ENCODE measurements at places on chromosomes 6 and 20.

DNA sequence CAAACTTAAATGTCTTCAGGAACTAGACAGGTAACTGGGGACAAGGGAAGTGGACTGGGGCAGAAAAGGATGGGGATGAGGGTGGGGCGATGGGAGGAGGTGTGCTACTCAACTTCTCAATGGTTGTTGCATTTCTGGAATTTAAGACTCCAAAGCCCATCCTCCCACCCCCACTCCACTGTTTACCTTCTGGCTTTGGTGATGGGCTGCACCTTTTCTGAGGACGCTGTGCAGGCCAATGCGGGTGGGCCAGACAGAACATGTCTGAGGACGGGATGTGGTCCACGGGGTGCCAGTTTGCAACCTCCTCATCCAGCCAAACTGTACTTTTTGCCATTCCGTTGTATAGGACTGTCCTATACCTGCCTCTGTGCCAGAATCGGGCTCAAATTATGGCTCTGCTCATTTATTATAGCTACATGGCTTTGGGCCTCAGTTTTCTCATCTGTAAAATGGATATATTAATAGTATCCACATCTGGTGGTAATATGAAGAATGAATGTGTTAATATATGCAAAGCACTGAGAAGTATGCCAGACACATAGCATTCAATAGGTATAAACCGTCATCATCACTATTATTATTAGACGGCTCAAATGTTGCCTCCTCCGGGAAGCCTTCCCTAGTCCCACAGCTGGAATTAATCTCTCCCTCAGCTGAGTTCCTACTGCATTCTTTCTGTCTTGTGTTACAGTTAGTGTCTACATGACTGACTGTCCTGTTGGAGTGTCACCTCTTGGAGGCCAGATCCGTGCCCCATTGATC is 31.0 kb upstream of the VEGFA start:
- no peak for DNase-seq

GRCh38 chr6:40539853-40540252 is 47.3 kb downstream of the LRFN2 start:
- DNase-seq = no peak

- no peak for DNase-seq
These were observed 174.8 kb downstream of the IBTK start for GRCh38 chr6:82072751-82073150.

- no peak for DNase-seq
These were observed 73.1 kb downstream of the ADTRP start for GRCh38 chr6:11705483-11705882.

GRCh38 chr6:2818593-2818992 is 23.1 kb downstream of the SERPINB1 start:
- no peak for DNase-seq

GRCh38 chr6:112835078-112835477 is 487.9 kb downstream of the RFPL4B start:
- no peak for DNase-seq

GRCh38 chr20:34337544-34337943 is 25.5 kb upstream of the ITCH start:
- DNase-seq = no peak

DNA sequence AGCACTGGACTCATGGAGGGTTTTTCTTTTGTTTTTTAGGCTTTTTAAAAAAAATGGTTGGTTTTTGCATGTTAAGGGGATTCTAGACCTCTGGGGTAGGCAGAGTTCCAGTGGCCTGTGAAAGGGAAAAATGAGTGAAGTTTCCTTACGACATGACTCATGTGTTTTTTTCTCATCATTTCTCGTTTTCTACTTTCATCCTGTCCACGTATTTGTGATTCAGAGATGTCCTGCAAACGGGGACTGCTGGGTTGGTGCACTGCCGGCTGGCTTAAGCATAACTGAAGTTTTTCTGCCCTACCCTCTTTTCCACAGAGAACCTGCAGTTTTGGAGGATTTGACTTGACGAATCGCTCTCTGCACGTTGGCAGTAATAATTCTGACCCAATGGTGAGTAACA is 182.3 kb downstream of the SASH1 start:
- DNase-seq = no peak

GRCh38 chr6:130138116-130138908 is 84.4 kb downstream of the SAMD3 start:
- no peak for DNase-seq

DNA sequence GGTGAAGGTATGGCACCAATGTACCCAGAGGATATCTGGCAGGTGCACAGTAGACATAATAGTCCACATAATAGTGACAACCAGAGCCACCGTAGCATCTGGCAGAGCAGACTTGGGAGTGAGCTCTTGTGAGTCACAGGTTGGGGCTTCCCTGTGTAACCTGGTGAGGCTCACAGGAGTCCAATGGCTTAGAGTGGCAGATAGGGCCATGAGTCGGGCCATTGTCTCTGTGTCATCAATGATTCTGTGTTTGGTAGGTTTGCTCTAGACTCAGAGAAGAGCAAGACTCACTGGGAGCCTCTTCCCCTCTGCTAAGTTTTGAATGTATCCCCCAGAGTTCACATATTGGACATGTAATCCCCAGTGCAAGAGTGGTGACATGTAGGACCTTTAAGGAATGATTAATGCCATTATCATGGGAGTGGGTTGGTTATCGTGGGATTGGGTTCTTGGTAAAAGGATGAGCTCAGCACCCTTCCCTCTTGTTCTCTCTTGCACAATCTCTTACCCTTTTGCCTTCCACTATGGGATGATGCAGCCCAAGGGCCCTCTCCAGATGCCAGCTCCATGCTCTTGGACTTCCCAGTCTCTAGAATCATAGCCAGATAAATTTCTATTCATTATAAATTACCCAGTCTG is 22.6 kb upstream of the SIRPA start:
- no peak for DNase-seq

DNA sequence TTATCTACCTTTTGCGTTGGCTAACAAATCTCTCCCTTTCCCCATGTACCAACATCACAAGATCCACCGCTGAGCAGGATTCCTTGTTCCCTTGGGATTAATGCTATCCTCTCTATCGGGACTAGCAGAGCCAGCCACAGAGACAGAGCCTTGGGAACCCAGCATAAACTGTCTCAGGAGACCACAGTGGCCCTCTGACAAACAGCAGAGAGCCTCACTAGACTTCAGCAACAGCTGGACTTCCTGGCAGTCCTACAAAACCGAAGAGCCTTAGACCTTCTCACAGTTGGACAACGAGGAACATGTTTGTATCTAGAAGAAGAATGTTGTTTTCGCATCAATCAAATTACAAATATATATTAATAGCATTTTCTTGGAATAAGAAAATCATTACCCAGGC is 39.6 kb upstream of the POU5F1 start:
- DNase-seq = no peak

DNA sequence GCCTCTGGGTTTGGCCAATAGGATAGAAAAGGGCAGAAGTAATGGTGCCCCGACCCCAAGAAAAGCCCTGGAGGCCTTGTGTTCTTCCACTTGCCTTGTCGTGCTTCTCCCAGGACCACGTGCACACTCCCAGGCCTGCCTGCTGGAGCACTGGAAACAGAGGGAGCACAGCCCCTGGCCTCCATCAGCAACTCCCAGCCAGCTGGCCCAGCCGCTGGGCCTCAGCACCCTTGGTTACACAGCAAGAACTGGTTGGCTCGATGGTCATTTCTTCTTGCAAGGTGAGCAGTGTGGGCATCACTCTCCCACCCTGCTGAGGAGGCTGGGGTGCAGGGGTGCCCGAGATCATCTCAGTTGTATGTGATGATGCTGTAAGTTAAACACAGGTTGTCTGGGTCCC is 69.2 kb upstream of the CST7 start:
- DNase-seq = no peak

GRCh38 chr20:37616110-37616425 is 77.8 kb upstream of the CTNNBL1 start:
- no peak for DNase-seq

GRCh38 chr20:25259358-25259757 is 11.5 kb downstream of the PYGB start:
- no peak for DNase-seq

- DNase-seq = no peak
These were observed 11.3 kb downstream of the KDM1B start for GRCh38 chr6:18166312-18167036.

- no peak for DNase-seq
These were observed 252.8 kb upstream of the CDH4 start for GRCh38 chr20:60999250-60999649.

- DNase-seq = no peak
These were observed 996 bp upstream of the SEC23B start for GRCh38 chr20:18506744-18507143.

DNA sequence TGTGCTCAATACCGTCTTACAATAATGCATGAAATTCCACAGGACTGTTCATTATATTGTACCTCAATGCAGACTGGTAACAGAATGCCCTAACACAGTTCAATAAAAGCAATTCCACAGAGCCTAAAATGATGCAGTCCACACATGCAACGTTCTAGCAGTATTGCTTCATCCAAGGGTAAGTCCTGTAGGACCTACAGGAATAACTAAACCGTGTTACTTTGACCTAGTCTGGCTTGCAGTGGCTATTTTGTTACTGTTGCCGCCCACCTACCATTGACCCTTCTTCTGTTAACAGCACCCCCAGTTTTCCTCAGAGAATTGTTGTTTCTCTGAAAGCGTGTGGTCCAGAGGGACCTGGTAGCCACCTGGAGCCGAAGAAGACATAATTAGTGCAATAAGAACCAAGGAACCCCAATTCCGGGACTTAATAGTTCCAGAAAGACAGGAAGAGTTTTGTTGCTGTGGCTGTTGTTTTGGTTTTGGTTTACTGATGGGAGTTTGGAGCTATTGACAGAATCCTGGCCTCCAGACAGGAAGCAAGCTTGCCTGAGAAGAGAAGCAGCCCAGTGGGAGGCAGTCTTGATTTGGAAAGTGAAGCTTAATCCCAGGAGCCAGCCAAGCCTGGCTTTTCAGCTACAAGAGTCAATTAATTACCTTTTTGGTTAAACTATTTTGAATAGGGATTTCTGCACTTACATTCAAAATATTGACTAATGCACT is 91.3 kb downstream of the FRK start:
- no peak for DNase-seq

GRCh38 chr6:3808759-3809514 is 40.2 kb upstream of the FAM50B start:
- DNase-seq = no peak

DNA sequence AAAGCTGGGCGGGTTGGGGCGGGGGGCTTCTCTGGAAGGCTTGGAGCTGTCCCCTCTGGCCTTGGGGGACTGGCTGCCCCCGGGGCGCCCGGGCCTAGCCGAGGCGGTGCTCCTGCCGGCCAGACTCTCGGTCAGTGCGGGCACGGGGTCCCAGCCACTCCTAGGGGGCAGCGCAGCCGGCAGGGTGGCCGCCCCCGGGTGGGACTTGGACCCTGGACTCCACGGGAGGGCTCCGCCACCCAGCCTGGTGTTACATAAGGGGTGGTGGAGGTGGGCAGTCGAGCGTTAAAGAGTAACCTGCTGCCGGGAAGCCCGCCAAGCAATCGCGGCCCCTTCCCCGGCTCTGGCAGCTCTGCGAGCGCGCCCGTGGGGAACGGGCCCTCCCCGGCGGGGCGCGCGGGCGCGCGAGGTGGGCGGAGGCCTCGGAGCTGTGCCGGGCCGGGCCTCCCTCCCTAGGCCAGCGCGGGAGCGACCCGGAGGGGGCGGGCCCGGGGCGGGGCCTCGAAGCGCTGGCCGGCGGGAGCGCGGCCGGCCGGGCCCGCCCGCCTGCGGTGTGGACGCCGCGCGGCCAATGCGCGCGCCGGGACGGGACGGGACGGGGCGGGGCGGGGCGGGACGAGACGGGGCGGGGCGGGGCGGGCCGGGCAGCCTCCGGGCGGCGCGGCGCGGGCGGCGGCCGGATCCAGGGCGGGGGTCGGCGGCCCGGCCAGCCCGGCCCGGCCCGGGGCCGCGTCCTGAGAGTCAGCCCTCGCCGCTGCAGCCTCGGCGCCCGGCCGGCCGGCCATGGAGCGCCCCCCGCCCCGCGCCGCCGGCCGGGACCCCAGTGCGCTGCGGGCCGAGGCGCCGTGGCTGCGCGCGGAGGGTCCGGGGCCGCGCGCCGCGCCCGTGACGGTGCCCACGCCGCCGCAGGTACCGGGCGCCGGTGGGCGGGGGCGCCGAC is at the start of gene SLC2A4RG:
TSS of gene SLC2A4RG (plus strand) at position 647 of the 940 bp plus-strand sequence. CDS start at position 784, 137 bp downstream.
- no peak for DNase-seq

GRCh38 chr20:1533059-1533458 is 24.4 kb downstream of the SIRPD start:
- DNase-seq = no peak

- DNase-seq = no peak
These were observed 181.6 kb downstream of the CDH26 start for GRCh38 chr20:60139663-60140446.

- no peak for DNase-seq
These were observed 161.4 kb downstream of the CLIC5 start for GRCh38 chr6:45854149-45854742.

GRCh38 chr6:63348836-63349235 is 29.1 kb upstream of the LGSN start:
- no peak for DNase-seq

DNA sequence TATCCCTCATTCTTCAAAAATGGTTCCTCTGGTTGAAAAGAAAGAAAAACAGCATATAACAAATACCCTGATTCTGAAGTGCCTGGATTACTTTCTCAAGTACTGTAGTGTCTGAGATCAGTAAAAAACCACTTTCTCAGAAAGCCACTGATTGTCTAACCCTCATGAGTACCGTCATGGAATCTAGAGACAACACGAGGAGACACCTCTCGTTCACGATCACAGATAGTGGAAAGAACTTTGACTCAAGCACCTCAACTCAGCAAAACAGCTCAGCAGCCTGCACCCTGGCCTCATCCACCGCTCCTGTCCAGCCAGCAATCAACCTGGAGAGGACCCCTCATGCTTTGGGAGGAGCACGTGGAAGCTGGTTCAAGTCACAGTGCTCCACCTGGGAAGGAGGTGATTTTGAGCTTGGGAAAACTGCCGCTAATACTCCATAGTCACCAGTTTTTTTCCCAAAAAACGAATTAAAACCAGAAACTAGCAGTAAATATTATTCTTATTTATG is 1.0 kb downstream of the SCML4 start:
- DNase-seq = peak; percentile 56

DNA sequence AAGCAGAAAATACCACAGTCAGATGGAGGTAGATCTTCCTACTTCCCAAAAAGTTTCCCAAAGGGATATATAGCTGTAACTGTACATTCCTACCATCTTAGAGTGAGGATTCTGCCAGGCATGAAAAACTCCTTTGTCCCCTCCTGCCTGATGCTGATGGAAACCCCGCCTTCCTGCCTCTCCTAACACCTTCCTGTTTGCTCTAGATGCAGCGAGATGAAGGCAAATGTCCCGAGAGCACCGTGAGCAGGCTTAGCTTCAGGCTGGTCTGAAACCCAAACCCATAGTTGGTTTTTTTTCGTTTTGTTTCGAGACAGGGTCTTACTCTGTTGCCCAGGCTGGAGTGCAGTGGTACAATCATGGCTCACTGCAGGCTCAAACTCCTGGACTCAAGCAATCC is 55.6 kb downstream of the MYB start:
- no peak for DNase-seq

GRCh38 chr6:24831771-24832716 is 33.3 kb upstream of the ARMH2 start:
- no peak for DNase-seq

GRCh38 chr6:23445157-23445710 is 680.8 kb upstream of the NRSN1 start:
- DNase-seq = no peak

- DNase-seq = no peak
These were observed 382.1 kb upstream of the TSHZ2 start for GRCh38 chr20:52590100-52590499.
